ENCODE measurements at places on chromosomes 2 and 18.

DNA sequence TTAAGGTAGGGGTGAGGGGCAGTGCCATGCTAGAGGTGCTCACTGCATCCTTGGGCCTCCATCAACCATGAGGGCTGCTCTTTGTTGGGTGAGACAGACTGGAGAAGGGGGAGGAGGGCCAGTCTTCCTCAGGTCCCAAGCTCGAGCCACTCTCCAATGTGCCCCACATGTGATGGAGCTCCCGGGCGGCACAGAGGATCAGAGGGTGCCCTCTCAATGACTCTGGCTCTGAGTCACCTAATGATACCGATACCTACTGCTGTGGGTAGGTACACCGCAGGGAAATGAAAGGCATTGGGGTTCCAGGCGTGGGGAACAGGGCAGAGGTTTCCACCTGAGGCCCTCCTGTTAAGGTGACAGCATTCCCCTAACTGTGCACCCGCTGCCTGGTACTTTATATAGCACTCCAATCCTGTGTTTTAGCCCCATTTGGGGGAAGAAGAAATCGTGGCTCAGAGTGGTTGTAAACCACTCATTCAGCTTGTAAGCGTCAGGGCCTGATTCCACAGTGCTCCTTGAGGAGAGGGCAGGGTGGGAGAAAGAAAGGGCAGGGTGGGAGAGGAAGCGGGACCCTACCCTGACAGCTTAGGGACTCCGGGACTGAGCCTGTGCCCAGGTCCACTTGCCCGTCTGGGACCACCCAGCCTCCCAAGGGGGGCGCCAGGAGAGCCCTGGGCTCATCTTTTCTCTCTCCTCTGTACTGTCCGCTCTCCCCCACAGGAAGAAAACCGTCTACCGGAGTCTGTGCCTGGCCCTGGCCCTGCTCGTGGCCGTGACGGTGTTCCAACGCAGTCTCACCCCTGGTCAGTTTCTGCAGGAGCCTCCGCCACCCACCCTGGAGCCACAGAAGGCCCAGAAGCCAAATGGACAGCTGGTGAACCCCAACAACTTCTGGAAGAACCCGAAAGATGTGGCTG is 1.8 kb downstream of the B3GNT7 start:
- DNase-seq: no peak

DNA sequence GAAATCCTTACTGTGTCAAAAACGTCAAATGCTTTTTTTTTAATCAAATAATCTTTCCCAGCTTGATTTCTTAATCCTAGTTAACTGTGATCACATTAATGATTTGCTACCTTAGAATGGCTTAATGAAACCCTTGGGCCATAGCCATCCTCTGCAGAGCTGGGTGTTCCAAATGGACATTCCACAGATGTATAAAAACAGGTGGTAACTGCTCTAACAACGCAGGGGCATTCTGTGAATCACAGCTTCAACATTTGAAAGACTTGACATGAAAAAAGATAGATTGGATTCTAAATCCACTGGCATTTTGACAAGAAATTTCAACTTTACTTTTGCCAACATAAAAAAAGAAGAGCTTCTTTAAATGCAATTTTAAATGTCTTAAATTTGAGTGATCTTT is 69.8 kb upstream of the RASGRP3 start:
- no peak for DNase-seq

DNA sequence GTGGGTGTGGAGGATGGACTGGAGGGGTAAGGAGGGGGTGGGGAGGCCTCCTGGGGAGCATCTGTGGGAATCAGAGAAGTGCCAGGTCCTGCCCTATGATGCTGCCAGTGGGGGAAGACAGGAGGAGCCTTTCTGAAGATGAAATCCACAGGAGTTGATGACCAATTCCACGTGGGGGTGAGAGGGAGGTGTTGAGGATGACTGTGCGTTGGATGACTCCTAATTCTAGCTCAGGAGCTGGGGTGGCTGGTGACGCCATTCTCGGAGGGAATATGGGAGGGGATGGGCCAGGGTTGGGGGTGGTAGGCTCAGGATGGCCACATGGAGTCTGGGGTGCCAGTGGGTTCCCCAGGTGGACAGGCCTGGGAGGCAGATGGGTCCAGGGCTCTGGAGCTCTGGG is 32.3 kb downstream of the EMX1 start:
- DNase-seq: no peak

DNA sequence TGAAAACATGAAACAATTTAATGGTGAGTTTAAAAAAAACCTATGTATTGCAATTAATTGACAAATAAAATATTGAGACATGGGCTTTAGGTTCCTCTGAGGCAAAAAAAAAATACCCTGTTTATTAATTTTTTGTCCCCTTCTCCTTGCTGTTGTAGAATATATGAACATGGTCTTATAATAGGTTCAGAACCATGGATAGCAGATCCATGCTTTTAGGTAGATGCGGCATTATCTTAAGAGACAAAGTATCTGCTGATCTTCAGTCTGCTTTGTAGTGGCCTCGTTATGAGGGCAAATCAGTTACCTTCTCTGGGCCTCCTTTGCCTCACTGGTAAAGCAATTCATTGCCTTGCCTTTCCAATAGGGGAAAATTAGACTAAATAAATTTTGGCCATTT is 850.7 kb downstream of the NRXN1 start:
- no peak for DNase-seq

- no peak for DNase-seq
These were observed 98.5 kb upstream of the PKDCC start for GRCh38 chr2:41949091-41949882.

DNA sequence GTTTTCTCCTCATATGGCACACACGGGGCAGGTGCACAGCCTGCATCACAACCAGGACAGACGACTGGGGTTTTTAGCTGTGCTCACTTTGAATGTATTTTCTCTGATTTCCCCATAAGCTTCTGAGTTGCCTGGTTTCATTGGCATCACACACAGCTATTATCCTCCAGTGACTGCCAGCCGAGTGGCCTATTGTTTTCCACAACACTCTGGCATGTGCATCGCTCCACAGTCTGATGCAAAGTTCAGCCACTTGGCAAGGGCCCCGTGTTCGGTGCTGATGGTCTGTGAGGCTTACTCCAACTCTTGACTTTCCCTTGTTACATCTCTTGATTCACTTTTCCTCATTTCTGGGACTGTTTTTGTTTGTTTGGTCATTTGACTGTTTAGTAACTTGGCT is 593.1 kb downstream of the CBLN2 start:
- DNase-seq: no peak

DNA sequence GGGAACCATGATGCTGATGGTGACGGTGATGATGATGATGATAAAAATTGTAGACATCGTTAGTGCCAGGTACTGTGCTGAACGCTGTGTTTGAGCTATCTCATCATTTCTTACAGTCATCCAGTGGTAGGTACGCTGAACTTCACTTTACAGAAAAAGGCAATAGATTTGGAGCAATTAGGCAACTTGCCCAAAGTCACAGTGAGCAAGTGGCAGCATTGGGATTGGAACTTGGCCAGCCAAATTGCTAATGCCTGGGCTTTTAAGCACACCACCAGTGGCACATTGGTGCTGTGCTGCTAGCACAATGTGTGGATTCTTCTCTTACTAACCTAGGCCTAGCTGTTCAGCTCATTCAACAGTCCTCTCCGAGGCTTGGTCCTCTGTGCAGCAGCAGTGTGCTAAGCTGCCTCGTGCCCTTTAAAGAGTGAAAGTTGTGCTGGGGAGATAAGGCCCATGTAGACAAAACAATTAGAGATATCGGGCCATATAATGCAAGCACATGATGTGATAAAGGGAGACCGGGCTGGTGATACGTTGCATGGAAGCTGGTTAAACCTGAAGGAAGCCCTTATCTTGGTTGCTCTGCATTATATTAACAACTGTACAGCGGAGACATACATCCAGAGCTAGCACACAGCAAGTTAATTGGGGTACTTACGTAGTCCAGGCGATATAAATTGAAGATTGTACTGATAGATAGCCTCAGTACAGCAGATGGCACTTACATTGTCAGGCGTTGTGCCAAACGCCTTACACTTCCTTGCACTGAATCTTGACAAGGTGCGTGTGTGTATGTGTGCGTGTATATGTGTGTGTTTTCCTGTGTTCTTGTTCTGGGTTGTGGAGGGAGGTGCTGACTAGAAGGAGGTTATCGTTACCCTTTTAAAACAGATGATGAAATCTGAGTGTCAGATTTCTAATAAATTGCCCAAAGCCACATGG is 28.4 kb downstream of the HK2 start:
- DNase-seq: no peak

- no peak for DNase-seq
These were observed 152.8 kb upstream of the RIOK3 start for GRCh38 chr18:23300231-23300805.

GRCh38 chr18:56987236-56987635 is 159.7 kb upstream of the BOD1L2 start:
- DNase-seq: no peak

GRCh38 chr18:7576685-7577084 is 9.6 kb downstream of the PTPRM start:
- no peak for DNase-seq

DNA sequence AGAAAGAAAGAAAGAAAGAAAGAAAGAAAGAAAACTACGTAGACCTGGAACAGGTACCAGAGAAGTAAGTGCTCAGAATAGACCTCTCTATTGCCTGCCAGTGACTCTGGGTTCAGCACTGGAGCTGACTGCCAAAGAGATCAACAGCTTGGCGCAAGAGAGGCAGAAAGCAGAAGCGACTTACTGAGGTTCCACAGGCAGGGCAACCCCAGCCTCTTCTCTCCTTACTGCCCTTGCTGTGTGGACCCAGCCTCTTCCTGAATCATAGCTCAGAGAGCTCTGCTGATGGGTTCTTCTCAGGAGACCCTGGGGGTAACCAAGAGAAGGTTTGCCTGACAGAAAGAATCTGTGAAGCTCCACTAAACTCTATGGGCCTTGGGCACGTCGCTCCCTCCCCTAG is 7.1 kb downstream of the CAPN13 start:
- no peak for DNase-seq

GRCh38 chr2:71336802-71337201 is 5.2 kb downstream of the ZNF638 start:
- no peak for DNase-seq

DNA sequence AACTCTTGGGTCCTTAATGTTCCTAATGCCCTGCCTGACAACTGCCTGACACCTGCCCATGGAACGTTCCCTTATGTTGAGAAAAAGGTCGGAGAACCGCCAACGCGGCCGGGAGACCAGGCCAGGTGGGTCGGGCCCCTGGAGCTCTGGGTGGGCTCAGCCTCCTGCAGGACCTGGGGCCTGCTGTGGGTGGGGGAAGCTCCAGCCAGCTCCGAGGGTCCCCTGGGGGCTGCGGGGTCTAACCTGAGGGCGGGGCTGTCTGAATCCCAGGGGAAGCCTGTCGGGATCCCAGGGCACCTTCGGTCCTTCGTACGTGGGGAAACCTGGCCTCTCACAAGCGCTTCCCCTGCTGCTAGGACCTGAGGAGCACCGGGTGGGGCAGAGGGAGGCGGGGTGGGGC is 296.0 kb downstream of the NDUFA10 start:
- no peak for DNase-seq

DNA sequence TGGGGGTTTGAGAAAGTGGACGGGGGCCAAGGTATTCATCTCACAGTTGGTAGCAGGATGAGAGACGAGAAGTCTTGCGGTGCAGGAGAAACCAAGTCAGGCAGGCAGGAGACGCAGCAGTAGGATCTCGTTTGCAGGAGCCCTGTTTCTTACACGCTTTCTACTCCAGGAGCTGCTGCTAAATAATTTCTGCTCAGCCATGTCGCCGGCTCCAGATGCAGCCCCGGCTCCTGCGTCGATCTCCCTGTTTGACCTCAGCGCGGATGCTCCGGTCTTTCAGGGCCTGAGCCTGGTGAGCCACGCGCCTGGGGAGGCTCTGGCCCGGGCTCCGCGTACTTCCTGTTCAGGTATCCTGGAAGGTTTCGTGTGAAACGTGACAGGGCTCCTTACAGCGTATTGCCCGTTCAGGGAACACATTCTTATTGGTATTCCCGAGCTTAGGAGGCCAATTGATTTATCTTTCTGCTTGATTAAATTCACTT is 494 bp downstream of the ANKZF1 start:
- DNase-seq: no peak

DNA sequence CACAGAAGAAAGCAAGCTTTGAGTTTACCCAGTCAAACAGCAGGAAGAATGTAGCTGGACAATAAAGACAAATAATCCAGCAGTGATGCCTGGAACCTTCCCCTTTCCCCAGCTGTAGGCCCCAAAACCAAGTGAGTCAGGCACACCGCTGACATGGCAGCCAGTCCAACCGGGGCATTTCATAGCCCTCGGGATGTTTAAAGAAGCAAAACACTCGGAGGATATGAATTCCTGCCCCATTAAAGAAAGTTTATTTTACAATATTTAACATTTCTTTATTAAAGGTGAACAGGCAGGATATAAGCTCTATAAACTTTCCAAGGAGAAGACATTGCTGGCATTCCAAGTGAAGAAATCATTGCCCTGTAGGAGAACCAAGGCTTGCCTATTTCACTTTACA is 507.6 kb upstream of the TNP1 start:
- DNase-seq: no peak

GRCh38 chr2:43103093-43103404 is 123.4 kb downstream of the ZFP36L2 start:
- no peak for DNase-seq

- DNase-seq: no peak
These were observed 40.7 kb downstream of the SLC9A2 start for GRCh38 chr2:102660070-102660469.

- no peak for DNase-seq
These were observed 15.2 kb downstream of the NABP1 start for GRCh38 chr2:191693166-191693565.

GRCh38 chr2:189060096-189060642 is 86.0 kb downstream of the COL3A1 start:
- DNase-seq: no peak

- no peak for DNase-seq
These were observed 122.5 kb downstream of the RNF152 start for GRCh38 chr18:61770279-61770678.

- no peak for DNase-seq
These were observed 209.1 kb downstream of the CTNNA2 start for GRCh38 chr2:79721966-79722365.

GRCh38 chr2:72991980-72992733 is 74.8 kb downstream of the EMX1 start:
- no peak for DNase-seq

DNA sequence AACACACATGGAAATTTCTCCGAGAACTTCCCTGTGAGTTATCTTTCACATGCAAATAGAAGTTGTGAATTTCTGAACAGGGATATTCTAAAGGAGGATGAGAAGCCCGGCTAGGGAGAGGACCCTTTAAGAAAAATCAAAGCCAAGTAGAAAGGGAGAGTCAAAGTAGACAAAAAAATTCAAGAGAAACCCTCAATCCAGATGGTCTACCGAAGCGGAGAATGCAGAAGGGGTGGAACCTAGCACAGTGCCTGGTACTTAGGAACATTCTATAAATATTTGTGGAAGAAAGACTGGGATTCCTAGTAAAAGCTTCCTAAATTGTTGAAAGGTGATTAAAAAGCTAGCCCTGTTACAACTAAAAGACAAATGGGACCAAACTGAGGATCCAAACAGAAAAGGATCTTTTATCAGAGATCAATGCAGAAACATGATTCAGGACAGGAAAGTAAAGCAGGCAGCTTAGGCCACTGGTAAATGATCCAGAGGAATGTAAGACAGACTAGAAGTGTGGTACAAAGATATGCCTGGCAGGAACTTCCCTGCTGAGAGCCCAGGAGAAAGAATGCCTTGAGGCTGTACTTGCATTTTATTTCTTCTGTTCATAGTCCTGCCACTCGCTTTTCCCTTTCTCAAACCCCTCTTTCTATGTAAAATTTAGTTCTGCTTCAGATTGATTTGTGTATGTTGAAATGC is 19.5 kb upstream of the GLS start:
- no peak for DNase-seq

GRCh38 chr18:27685807-27686412 is 491.0 kb downstream of the CDH2 start:
- DNase-seq: no peak

GRCh38 chr18:79853303-79853992 is 55.7 kb downstream of the KCNG2 start:
- DNase-seq: no peak

Data from NCI-H1436 treated with DMSO at 0.1 percent for 48 hours (cell line).